Spleen (tissue), 13 donors: ENCODE measurements at places on chromosomes 13 and 19.

DNA sequence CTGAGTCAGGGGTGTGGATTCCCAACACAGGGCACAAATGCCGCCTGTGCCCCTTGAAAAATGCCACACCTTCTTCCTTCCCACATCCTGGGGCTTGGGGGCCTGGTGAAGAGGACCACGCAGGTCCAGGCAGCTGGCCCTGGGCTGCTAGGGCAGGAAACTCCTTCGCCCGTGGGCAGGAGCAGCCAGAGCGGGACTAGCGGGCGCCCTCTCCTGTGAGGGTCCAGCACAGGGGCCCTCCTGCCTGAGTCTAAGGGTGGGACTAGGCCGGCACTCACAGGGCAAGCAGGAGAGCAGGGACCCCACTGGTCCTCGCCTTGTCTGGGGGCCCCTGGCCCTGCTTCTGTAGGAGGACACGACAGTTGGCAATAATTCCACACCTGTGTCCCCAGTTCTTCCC, 7.5 kb upstream of the CEBPA start:
- DNase-seq, result no peak

DNA sequence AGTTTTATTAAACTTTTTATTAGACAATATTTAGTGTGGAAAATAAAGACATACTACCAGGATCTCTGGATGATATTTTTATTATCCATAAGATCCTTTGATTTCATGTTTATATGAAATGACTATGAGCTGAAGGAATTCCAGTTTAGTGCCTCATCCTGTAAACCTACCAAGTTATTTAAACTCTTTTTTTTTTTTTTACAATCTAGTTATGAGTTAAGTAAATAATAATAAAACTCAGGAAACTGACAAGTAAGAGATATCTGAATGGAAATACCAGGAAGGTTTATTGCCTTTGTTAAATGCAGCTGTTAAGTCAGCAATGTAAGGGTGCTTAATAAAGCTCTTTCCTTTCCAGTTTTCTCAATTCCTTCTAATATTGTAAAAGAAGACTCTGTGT, 53.9 kb downstream of the RXFP2 start:
- no peak for DNase-seq

DNA sequence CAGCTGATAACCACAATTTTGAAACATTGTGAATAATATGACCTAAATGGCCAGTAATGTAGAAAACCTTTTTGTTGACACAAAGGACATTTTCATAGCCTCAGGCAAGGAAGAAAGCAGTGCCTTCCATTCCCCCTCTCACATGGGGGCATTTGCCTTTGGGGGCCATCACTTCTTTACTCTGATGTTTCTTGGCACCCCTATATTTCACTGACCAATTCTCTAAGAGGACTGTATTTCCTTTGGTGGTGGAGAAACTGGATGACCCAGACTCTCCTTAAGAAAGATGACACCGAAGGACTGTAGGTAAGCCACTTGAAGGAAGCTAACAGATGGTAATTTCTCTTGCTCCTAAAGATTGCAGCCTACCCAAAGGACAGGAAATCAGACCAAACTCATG, 254.6 kb downstream of the DCLK1 start:
- no peak for DNase-seq

DNA sequence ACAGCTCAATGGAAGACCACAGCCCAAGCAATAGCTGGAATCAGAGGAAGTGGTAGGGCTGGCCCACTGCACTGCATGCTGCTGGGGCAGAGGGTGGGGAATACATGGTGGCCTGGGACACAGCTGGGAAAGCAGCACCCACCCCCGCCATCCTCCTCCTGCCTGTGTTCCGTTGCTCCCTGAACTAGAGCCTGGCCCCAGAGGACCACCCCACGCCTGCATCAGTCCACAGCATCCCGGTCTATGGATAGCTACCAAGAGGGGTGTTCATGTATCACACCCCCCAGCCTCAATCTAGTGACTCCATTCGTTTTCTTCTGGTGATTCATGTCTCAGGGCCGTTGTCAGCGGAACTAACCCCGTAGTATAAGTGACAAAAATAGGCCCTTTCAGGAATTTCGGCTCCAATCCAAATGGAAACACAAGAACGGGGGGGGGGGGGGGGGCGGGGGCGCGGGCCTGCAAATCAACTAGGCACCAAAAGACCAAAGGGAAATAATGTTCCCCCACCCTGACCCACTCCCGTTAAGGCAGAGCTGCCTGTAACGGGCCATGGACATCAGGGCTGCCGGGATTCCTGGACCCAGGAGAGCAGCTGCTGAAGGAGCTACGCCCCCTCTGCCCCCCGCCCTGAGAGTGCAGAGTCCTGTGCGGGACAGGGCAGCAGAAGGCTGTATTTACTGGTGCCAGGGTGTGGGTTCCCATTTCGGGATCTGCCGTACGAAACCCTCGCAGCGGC, 18.9 kb upstream of the EPHX3 start:
- no peak for DNase-seq

- no peak for DNase-seq
Measured at GRCh38 chr19:38193445-38193844, 30.6 kb downstream of the DPF1 start.

- peak; percentile 59 for DNase-seq
Measured at GRCh38 chr13:68076046-68076445, 845.9 kb upstream of the PCDH9 start.

- DNase-seq, result no peak
Measured at GRCh38 chr19:29841559-29842367, 30.0 kb downstream of the CCNE1 start.

GRCh38 chr13:114200399-114200911, 21.4 kb downstream of the CFAP97D2 start:
- no peak for DNase-seq

GRCh38 chr19:35318679-35319448, 10.1 kb upstream of the CD22 start:
- peak; percentile 91 for DNase-seq

DNA sequence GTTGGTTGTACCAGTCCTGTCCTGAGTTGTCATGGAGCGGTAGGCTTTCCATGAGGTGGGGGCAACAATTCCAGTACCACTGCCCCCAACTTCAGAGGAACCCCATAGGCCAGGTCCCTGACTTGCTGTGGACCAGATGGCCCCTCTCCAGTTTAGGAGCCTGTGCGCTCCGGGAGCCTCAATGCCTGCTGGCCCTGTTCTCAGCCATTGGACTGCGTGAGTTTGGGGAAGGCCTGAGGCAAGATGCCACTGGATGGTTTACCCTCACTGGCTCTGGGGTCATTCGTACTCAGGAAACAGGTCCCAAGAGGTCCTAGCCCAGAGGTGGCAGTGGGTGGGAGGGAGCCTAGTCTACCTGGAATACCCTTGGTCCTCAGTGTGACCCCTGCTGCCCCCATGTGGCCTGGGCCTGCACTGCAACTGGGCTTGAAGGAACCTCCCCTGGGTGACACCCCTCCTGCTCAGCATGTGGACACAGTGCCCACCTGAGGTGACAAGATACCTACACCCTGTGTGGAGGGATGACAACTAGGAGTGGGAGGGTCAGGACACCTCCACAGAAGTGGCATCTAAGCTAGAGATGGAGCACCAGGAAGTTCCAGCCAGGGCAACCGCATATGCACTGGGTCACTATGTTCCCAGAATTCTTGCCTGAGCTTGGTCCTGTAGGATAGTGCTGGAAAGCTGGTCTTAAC, 6.0 kb upstream of the PRR19 start:
- peak; percentile 95 for DNase-seq

DNA sequence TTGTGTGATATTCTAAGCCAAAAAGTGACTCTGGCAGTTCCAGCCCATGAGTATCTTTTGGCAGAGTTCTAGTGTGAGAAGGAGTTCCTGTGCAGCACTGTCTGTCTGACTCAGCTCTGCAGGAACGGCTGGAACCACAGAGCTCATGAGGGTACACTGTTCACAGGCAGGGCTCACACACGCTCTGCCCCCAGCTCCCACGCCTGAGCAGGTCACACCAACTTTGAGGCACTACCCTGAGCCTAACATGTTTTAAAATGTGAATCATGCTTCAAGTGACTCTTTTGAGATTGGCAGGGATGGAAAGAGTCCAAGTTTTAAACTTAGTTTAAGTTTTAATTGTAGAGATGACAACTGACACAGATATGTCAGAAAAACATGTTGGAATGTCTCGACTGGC, 1203.3 kb downstream of the UQCRFS1 start:
- no peak for DNase-seq

DNA sequence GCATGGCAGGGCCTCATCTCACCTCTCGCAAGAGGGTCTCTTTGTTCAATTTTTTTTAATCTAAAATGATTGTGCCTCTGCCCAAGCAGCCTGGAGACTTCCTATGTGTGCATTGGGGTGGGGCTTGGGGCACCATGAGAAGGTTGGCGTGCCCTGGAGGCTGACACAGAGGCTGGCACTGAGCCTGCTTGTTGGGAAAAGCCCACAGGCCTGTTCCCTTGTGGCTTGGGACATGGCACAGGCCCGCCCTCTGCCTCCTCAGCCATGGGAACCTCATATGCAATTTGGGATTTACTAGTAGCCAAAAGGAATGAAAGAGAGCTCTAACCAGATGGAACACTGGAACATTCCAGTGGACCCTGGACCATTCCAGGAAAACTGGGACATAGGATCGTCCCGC, 8.0 kb downstream of the FXYD3 start:
- DNase-seq, result no peak

DNA sequence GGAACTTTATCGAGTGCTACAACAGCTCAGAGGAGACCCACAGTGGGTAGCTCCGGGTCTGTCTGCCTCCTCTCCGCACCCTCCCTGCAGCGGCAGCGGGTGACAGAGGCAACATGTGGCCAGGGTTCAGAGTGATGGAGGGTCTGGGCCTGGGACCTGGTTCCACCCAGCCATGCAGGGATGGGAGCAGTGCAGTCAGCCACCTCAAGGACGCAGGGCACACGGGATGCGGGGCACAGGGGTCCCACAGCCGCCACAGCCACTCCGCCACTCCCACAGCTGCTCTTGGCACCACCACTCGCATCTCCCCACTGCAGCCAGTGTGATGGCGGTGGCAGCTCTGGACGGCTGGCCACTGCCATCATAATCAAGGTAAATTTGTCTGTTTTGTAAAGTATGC, 892.9 kb downstream of the OLFM4 start:
- peak; percentile 71 for DNase-seq
